NCI-H1417 treated with DMSO at 0.1 percent for 48 hours (cell line): ENCODE measurements at places on chromosomes 7 and 10.

- no peak for DNase-seq
These were observed 57.0 kb downstream of the PRKAG2 start for GRCh38 chr7:151819866-151820265.

DNA sequence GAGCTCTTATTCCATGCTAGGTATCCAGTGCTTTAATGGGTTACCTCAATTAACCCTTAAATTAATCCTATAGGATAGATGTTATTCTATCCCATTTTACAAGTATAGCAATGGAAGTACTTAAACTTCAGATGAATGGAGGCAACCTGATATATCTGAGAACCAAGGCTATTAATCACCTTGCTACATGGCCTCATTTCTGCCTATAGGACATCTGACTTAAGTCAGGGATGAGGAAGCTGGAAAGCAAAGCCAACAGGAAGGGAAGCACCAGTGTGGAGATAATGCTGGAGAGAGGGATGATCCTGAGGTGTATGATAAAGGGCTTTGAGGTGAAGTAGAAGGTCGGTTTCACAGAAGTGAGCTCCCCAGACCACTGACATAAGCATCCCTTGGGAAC is 132.3 kb downstream of the CHN2 start:
- DNase-seq = no peak

- no peak for DNase-seq
These were observed 99.6 kb downstream of the NRP1 start for GRCh38 chr10:33234831-33235237.

DNA sequence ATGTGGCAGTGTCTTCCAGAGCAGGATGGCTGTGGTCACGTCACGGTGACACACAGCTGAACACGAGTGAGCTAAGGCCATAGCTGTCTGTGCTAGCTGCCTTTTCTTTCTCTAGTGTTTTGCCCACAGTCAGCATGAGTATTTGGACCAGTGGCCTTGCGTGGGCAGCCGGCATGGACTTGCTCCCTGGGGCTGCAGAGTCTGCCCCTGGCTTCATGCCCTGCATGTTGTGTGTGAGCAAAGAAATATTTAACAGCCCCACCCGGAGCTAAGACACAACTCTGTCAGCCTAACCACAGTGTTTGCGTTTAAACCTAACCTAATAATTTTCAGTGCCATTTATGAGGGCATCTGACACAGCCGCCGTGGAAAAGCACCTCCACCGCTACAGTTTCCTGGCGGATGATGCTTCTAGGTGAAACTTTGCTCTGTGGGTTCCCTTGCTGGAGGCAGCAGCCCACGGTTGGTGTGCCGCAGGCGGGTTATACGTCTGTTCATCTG is 14.6 kb downstream of the CHST12 start:
- DNase-seq = no peak

DNA sequence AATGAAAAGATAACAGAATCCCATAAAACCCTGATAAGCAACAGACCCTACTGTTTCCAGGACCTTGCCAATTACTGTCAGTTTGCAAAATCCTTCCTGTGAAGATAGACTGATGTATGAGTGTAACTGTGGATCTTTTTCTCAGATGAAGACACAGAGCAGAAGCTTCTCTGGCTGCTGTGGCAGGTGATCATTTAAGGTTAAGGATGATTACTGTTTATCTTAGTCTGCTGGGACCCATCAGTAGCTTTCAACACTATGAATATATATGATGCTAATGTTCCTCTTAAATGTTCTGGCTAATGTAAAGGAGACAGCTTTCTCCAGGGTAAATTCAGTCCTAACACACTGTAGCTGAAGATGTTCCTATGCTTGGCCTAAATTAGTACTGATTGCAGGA is 56.0 kb upstream of the CTTNBP2 start:
- no peak for DNase-seq

DNA sequence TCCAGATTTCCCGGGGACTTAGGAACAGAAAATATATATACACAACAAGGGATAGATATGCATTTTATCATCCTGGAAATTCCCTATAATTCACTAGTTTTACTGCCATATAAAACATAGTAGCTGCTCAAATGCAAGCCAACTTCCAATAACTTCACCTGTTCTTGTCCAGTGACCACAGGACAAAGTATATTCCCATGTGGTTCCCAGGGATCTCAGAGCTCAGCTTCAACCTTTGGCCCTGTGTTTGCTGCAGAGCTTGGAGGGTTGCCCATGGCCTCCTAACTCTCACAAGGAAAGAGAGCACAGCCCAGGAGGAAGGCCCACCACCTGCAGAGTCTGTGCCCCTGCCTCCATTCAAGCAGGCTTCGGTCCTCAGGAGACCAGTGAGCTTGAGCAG is 4.5 kb upstream of the DRGX start:
- no peak for DNase-seq

DNA sequence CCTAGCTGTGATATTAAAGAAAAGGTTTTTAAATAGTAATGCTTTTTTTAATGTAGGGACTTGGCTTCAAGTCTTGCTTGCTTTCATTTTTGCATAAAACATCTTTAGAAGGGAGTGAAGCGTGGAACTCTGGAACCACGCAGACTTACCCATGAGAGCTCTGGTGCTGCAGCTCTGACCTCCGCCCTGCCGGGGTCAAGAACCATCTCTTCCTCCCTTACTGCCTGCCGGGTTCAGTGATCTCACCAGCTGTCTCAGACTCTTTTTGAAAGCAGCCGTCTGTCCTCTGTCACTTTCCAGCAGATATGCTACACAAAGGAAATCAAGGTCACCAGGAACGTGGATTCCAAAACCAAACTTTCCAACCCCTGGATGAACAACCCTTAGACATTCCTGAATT is 353.8 kb downstream of the GPR37 start:
- DNase-seq = no peak

DNA sequence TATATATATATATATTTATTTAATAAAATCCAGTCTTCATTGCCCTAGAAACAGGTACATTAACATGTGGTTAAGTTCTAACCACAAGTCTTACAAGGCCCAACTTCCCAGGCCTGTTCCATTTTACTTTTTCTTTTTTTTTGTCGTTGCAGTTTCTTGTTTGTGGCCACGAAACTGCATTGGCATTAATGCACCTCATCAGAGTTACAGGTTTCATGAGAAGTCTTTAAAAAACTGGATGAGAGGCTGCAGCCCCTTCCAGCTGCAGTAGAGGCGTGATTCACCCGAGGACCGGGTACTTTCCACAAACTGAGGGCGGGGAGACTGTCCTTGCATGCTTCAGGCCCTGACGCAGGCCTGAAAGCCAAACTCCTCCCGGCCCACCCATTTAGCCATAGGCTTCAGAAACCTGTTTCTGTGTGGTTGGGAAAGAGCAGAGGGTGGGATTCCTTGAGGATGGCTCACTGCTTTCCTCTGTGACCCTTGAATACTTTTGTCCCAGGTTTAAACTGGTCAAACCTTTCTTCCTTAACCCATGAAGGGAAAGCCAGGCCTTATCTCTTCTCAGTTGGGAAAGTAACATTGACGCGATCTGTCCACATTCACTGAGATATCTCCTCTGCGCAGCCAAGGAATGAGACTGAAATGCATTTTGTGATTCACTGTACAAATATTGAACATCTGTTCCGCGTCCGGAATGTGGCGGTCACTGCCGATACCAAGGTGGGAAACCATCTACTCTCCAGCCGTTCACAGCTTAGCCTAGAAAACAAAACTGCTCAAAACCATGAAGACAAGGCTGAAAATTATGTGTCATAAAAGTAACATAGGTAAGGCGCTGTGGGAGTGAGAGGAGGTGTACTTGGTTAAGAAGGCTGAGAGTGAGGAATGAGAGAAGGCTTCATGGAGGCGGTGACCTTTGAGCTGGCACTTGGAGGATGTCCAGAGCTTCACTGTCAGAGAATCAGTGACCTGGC is 311.7 kb downstream of the GATA3 start:
- DNase-seq = no peak

DNA sequence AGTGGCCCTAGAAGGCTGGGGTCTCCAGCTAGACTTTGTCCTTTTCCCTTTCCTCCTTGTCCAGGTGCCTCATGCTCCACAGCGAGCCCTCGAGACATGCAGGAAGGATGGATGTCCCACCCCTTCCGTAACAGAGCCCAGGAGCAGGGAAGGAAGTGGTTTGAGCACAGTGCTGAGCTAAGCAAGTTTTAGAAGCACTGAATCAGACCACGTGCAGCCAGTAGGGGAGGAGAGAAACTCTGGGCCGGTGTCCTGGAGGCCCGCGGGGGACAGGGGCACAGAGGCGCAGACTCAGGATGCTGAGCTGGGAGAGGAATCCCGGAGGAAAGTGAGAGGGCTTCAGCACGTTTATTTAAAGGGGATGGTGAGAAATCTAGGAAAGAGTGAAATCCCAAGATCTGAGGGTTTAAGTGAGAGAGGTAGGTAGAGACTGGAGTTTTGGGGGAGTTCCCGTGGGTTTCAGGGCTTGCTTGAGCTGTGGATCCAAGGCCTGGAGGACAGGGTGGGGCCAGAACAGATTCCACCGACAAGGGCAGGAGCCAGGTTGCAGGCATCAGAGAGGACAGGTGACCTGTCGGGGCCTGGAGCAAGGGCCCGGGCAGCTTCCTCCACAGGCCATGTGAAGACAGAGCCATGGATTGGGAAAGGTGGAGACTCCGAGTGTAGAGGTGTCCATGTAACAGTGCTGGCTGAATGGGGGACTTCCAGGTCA is 4.4 kb upstream of the IRF5 start:
- no peak for DNase-seq

- no peak for DNase-seq
These were observed 61.7 kb downstream of the ADRA2A start for GRCh38 chr10:111138544-111138943.

DNA sequence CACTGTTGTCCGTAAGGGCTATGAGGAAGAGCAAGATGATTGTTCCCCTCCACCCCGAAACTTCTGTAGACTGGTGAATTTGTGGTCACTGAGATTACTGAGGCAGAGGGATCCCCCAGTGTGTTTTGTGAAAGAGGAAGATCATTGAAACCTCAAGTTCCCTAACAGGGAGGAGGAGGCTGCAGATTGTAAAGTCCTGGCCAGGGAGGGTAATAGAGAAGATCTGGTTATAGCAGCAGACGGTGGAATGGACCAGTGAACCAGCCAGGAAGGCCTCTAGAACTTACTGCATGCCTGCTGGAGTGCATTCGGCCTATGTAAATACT is 31.1 kb downstream of the LMTK2 start:
- DNase-seq = no peak

GRCh38 chr10:110361800-110362456 is 57.2 kb upstream of the SMNDC1 start:
- no peak for DNase-seq

DNA sequence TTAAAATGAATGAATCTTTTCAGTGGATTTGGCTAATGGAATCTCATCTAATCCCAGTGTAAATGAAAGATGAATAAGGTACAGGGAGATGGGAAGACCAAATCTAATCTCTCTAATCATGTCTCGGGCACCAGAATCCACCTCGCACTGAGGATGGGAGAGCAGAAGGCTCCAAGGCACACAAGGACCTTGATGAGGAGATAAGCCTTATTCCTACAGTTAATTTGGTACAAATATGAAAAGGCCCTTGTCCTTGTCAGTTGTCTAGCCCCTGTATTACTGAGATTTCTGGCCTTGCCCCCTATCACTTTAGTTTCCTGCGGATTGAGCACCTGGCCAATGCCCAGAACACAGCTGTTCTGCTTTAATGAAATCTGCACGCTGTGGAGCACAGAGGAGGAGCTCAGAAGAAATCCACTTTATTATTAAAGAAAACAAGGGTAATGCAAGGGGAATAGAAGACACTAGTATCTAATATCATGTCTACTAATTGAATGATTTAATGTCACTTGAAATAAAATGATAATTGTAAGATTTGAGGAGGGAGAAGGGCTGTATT is 321.4 kb upstream of the HGF start:
- no peak for DNase-seq

GRCh38 chr7:4612939-4613841 is 68.9 kb upstream of the FOXK1 start:
- DNase-seq = no peak

GRCh38 chr7:12685550-12685949 is 1.9 kb upstream of the ARL4A start:
- DNase-seq = no peak

GRCh38 chr7:128708824-128709223 is 30.3 kb upstream of the CALU start:
- DNase-seq = no peak

- DNase-seq = no peak
These were observed 149.1 kb downstream of the GRID1 start for GRCh38 chr10:86217371-86218080.

GRCh38 chr7:131225619-131226513 is 101.8 kb upstream of the MKLN1 start:
- no peak for DNase-seq

GRCh38 chr10:99438890-99439289 is 8.5 kb upstream of the GOT1 start:
- no peak for DNase-seq

GRCh38 chr7:44678471-44679179 is 70.0 kb upstream of the ZMIZ2 start:
- DNase-seq = no peak

GRCh38 chr10:94260455-94260854 is 102.3 kb downstream of the NOC3L start:
- no peak for DNase-seq

DNA sequence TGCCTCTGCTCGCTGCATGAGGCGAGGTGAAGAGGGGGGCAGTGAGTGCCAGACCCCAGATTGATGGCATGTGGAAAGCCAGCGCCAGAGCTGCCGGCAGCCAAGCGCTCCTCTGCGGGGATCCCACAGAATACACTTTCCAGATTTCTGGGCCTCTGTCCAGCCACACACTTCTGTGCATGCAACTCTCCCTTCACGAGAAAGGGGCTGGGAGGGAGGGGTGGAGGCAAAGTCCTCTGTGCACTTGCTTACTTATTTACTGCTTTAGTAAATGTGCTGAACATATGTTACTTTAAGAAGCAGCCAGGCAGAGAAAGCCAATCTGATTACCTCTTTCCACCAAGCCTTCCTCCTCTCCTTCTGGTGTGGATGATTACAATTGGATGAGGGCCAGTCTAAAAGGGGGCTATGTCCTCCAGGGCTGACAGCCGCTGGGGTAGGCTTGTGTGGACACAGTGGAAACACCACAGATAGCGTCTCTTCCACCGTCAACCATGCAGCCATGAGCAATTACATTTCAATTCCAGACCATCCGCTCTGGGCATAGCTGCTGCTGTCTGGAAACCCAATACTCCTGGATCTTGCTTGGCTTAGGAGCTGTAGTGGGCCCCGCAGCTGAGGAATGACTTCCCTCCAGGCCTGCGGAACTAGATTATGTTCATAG is 322.8 kb upstream of the ANKRD30A start:
- no peak for DNase-seq

DNA sequence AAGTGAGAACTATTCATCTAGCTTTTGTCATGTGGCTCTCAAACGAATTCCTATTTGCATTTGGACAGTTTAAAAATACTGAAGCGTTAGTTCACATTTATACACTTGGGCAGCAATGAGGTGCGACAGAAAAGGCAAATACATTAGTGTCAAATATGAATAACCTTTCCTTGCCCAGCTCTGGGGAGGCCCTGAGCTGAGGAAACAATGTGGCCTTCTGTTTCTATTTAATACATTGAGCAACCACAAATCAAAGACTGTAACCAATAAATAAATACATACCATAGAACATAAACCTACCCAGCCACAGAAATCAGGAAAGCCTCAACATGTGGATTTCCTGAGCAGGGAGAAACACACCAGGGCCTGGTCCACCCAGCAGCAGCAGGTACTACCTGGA is 585.2 kb downstream of the PARD3 start:
- DNase-seq = no peak
